Osteocyte (in vitro differentiated cells): ENCODE measurements at places on chromosomes 12 and 14. TPM values are rescaled to one million over a fixed set of nuclear protein-coding genes. Genes with fewer than 3 reads are reported as not detected.

Gene NELL2
- not detected in 2 replicates for total RNA-seq

Gene ARHGDIB
- total RNA-seq = 13.8 and 14.4 TPM in 2 replicates

- peak; percentile 48 for DNase-seq
Measured at GRCh38 chr14:105120056-105120455, 48.5 kb downstream of the JAG2 start.

Gene PRB2
- not detected in 2 replicates for total RNA-seq

Gene FGF23
- not detected in 2 replicates for total RNA-seq

- no peak for DNase-seq
Measured at GRCh38 chr12:84756961-84757360, 155.6 kb downstream of the SLC6A15 start.

Gene MYH6
- not detected in 2 replicates for total RNA-seq

DNA sequence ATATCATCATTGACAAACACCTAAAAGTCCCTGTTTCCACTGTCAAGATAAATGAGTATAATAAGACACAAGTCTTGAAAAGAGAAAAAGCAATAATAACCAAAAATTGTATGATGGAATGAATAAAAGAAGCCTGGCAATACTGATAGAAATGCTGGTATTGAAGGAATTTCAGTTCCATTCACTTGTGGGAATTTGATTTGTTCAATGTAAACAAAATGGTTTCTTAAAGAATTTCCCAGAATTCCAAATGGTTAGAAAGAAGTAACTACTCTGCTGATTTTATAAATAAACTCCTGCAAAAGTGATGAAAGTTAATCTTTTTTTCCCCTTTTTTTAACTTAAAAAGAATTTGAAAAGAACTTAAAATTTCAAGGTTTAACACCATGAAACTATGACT, 129.9 kb upstream of the PDZRN4 start:
- DNase-seq = no peak

Gene TAPBPL
- 13.1 and 17.0 TPM in 2 replicates for total RNA-seq

Gene CDC42BPB
- 99.0 and 102 TPM in 2 replicates for total RNA-seq

GRCh38 chr12:103268831-103269514, 226.8 kb downstream of the C12orf42 start:
- DNase-seq = no peak

DNA sequence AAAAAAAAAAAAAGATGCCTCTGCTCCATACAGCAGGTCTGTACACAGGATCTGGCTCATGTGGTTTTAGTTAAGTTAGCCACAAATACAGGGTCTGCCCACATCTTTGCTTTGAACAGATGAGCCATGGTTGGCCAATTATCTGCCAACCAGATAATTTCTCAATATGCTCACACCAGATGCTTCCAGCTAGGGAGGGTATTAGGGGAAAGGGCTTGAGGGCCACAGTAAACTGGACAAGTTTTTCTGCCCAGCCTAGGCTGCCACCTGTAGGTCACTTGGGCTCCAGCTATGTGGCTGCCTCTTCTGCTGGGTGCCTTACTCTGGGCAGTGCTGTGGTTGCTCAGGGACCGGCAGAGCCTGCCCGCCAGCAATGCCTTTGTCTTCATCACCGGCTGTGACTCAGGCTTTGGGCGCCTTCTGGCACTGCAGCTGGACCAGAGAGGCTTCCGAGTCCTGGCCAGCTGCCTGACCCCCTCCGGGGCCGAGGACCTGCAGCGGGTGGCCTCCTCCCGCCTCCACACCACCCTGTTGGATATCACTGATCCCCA, 776 bp downstream of the RDH5 start:
- DNase-seq = no peak

- DNase-seq = no peak
Measured at GRCh38 chr14:44778604-44779003, 183.1 kb downstream of the KLHL28 start.

- DNase-seq = no peak
Measured at GRCh38 chr14:96660123-96660522, 137.1 kb upstream of the VRK1 start.

Gene NGB
- total RNA-seq = not detected in 2 replicates

Gene PGF
- total RNA-seq = 3.5 and 3.9 TPM in 2 replicates

Gene IL23A
- not detected in 2 replicates for total RNA-seq

- DNase-seq = no peak
Measured at GRCh38 chr12:16076970-16077522, 165.9 kb downstream of the DERA start.

GRCh38 chr12:62448436-62448835, 18.2 kb upstream of the MON2 start:
- DNase-seq = no peak

DNA sequence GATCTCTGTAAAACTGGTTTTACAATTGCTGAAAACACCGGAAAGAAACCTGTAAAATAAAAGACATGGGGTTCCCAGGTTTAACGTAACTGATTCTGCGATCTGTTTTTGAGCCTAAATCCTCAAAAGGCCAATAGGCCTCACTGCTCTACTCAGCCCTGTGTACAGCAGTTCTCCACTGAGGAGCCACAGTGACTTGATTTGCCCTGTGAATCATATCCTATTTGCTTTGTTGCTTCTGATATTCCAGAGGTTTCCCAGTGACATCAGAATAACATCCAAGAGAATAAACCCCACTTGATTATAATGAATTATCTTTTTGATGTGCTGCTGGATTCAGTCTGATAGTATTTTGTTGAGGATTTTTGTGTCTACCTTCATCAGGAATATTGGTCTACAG, 27.5 kb downstream of the MDM1 start:
- DNase-seq = no peak

- DNase-seq = no peak
Measured at GRCh38 chr12:76455582-76456345, 103.8 kb downstream of the OSBPL8 start.

Gene CLEC6A
- not detected in 2 replicates for total RNA-seq

DNA sequence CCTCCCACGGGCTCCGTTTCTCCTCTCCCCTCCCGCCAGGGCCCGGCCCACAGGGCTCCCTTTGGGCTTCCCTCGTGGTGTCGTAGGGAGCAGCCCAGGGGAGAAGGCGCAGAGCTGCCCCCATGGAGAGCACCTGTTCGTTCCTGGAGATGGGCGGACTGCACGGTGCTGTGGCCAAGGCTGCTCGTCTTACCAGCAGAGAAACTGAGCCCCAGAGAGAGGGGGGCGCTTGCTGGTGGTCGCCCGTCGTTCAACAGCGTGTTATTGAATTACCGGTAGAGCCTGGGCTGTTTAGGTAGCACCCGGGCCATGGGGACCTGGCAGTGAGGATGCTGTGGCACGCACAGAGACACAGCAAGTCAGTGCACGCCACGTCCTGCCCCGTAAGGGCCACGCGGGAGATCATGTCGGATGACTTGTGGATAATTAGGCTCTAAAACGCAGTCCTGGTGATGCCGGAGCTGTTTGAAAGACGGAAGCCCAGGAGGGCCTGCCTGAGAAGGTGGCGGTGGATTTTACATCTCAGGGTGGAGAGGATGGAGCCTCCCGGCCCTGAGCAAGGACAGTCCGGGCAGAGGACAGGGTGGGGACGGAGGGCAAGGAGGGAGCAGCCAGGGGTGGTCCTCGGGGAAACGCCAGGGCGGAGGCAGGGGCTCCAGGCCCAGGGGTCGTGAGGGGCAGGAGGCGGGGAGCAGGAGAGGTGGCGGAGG, 134.4 kb downstream of the ADGRD1 start:
- DNase-seq = peak; percentile 82

Gene ADCY6
- total RNA-seq = 71.7 and 71.9 TPM in 2 replicates

DNA sequence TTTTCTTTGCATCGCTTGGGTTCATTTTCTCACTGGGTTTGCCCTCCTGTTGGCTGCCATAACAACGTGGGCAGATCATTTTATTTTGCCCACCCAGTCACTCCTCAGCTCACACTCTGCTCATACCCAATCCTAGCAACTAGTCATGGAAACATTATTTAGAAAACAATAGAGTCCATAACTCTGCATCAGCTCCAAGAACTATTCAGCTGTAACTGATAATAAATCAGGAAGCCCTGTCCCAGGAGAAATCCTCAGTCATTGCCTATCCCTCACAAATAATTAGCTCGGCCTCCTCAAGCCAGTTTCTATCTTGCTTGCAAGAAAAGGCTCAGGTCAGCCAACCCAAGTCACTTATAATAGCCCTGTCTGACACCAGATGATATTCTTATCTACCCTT, 43.2 kb downstream of the RTN1 start:
- DNase-seq = no peak

Gene KLRB1
- not detected in 2 replicates for total RNA-seq

DNA sequence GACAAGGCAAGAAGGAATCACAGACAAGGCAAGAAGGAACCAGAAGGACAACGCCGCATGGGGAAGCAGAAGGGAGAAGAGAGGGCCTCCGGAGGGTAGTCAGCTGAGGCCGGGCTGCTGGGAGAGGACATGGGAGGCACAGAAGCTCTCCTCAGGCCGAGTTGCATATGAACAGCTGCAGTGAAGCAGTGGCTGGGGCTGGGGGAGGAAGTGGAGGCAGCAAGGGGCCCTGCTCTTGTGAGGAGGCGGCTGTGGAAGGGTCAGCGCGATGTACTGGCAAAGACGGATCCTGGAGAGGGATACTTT, 22.0 kb upstream of the TMEM106C start:
- no peak for DNase-seq

DNA sequence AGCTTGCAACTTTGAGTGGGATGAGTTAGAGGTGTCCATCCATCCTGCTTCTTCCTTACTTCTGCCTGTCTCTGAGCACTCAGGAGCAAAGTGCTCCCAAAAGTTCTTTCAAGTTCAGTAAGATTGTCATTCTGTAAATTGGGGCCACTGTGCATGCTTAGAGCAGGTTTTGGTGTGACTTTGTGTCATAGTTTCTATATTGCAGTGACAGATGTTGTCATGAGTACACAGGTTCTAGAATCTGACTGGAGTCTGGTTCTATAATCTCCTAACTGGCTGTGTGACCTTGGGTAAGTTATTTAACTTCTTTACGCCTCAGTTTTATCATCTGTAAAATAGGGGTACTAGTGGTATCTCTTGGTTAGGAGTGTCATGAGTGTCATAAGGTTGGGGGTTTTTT, 202.7 kb upstream of the BCL2L14 start:
- no peak for DNase-seq

DNA sequence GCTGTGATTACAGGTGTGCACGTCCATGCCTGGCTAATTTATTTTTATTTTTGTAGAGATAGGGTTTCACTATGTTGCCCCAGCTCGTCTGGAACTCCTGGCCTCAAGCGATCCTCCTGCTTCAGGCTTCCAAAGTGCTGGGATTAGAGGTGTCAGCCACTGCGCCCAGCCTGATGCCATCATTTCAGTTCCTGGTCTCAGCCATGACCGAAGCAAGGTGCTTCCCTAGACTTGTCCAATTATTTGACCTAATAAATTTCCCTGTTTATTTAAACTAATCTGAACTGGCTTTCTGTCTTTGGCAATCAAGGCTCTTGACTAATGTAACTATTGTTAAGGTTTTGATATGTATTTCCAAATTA, 24.4 kb upstream of the STK38L start:
- DNase-seq = no peak

DNA sequence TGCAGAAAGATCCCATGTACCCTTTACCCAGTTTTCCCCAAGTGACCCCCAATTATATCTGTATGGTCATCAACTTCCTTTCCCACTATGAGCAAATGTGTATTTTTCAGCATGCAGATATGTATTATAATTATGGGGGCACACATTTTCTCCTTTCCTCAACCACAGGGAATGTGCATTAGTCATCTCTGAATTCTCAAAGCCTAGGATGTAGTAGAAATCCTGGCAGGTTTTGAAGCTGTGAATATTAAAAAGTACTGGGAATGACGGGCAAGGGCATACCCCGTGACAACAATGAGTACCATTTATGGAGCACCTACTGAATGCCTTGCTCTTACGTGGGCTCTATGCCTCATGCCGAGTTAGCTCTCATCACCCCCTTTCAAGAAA, 71.5 kb downstream of the VWF start:
- no peak for DNase-seq

DNA sequence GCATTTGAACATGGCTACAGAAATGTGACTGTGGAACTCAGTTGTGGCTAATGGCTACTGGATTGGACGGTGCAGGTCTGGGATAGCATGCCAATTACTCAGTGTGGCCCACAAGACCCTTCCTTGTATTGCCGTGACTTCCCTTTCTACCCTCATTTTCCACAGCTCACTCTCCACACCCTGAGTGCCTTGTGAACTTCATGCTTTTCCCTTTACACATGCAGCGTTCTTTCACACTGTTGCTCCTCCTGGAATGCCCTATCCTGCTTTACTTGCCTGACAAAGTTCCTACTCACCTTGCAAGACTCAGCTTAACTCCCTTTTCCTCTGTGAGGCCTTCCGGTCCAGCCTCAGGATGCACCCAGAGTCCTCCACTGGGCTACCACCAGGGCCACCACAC, 46.8 kb upstream of the MAX start:
- DNase-seq = no peak

GRCh38 chr12:3463921-3464320, 27.1 kb upstream of the PRMT8 start:
- no peak for DNase-seq

DNA sequence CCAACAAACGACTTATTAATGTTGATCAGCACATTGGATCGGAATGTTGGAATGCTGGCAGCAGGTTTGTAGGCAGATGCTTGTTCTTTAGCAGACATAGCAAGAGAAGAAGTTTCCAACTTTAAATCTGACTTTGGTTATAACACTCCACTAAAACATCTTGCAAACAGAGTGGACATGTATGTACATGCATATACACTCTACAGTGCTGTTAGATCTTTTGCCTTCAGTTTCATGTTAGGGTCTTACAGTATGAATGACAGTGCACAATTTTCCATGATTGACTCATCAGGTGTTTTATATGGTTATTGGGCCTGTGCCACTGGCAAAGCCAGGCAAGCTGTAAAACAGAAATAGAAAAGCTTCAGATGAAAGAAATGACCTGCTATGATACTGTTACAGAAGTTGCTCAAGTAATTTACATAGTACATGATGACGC, 14.3 kb upstream of the DHRS7 start:
- DNase-seq = no peak

GRCh38 chr14:90781344-90781761, 34.9 kb downstream of the TTC7B start:
- no peak for DNase-seq

DNA sequence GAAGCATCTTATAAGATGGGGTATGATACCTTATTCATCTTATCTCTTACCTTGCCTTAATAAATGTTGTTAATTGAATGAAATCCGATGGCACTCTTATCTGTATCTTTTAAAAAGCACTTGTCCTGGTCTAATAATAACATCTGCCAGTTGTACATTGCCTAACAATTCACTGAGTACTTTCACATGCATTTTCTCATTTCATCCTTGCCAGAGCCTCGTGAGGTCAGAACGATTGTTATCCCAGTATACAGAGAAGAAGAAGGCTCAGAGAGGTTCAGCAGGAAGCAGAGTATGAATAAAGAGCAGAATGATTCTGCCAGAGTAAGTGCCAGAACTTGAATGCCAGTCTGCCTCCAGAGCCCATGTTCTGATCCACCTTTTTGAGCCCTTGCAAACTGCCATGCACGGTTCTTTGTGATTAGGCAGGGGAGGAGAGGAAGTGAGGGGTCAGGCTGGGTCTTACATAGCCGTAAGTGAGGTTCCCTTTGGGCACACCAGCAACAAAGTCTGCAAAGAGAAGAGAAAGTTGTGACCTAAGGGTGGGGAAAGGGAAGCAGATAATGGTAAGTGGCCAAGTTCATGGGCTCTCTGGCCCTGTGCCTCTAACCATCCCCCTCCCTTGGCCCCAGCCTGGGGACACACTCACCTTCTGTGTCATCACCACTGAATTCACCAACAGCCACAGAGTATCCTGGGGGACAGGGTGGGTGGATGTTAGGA, 11.7 kb downstream of the ITGA5 start:
- no peak for DNase-seq

GRCh38 chr14:65302571-65303189, 109.8 kb upstream of the FUT8 start:
- DNase-seq = no peak
